ENCODE measurements at places on chromosomes 16 and 17. TPM values are rescaled to one million over a fixed set of nuclear protein-coding genes. Genes with fewer than 3 reads are reported as not detected.
A peak's percentile ranks its signal among the peaks of the same experiment; 100 is the strongest.

The TMEM238L gene
- 1.0 TPM for total RNA-seq

The KRT32 gene
- total RNA-seq: not detected

DNA sequence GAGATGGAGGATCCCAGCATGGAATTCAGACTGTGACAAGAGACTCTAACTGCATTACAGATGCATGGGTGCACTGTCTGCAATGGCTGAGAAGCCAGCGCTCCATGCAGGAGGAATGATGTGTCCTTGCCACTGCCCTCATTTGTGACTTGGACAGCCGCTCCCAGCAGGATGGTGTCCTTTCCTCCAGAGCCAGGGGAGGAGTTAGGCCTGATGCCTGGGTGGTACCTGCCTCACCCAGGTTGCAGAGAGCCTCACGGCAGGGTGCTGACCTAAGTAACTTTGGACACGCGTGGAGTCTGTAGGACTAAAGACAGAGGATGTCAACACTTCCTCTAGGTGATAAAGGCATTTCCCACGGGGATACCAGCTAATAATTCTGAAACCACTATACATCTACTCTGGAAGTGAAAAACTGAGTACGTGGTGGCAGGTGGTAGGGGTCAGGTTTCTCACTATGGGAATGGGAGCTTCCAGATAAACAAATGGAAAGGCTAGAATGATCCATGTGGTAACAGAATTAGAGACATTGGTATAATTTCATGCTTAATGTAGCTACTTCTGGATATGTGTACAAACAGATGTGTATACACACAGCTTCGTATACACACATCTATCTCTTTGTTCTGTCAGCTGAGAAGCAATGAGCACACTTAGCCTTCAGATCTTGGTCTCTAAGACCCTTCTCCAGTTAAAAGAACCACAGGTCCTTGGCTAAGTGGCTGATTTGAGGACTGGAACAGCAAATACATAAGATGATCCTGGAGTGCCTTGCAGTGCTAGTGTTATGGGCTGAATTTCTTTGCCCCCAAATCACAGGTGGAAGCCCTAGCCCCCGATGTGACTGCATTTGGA, 13.7 kb upstream of the CSNK1D start:
- H3K4me1 ChIP-seq: peaks cover 3% of the 10 kb centered on the region
- H3K27me3 ChIP-seq: no peaks in the 10 kb centered on the region
- no peak overlapping the region for H3K4me3 ChIP-seq
- H3K36me3 ChIP-seq: no peaks in the 10 kb centered on the region
- peak overlapping the region; percentile 52 for H3K27ac ChIP-seq

The EPX gene
- not detected for total RNA-seq

The SLFN14 gene
- not detected for total RNA-seq

The ETV4 gene
- 10.7 TPM for total RNA-seq

GRCh38 chr16:57682809-57683635, 11.6 kb upstream of the DRC7 start:
- DNase-seq: no peak
- no peaks in the 10 kb centered on the region for H3K4me1 ChIP-seq
- no peak overlapping the region for H3K27ac ChIP-seq
- no peaks in the 10 kb centered on the region for H3K27me3 ChIP-seq
- H3K36me3 ChIP-seq: no peaks in the 10 kb centered on the region
- H3K4me3 ChIP-seq: no peak overlapping the region

DNA sequence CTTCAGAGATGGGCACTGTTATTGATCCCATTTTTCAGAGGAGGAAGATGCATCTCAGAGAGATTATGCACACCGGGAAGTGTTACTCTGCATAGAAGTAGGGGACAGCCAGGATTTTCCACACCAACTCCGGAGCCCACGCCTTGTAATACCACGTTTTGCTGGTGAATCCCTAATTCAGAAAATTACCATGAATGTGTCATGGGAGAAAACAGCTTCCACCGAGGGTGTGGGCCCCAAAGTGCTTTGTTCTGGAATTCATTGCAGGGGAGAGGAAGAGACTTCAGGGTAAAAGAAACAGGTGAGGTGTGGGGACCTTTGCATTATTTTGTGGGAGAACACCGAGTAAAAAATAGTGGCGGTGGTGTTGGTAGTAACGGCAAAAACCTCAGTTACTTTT, 1051.4 kb upstream of the RBFOX1 start:
- H3K4me3 ChIP-seq: no peak overlapping the region
- H3K27me3 ChIP-seq: peaks cover 2% of the 10 kb centered on the region
- H3K27ac ChIP-seq: no peak overlapping the region
- H3K4me1 ChIP-seq: no peaks in the 10 kb centered on the region
- DNase-seq: no peak

DNA sequence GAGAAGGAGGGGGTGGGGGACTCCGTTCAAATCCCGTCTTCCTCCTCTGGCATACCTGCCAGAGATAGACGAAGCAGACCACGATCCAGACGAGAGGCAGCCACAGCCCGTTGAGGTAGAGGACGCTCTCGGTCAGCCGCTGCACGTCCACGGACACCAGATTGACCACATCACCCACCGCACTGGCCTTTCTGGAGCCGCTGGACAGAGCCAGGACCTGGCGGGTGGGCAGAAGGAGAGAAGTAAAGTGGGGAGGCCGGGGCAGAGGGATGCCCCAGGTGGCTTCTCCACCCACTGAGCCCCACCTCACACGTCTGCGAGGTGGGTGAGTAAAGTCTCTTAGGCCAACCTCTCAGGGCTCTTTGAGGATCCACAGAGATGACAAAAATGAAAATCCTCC, 25.3 kb downstream of the ABCC6 start:
- DNase-seq: no peak
- H3K36me3 ChIP-seq: no peaks in the 10 kb centered on the region
- H3K4me1 ChIP-seq: no peaks in the 10 kb centered on the region
- no peak overlapping the region for H3K4me3 ChIP-seq
- H3K27ac ChIP-seq: no peak overlapping the region

DNA sequence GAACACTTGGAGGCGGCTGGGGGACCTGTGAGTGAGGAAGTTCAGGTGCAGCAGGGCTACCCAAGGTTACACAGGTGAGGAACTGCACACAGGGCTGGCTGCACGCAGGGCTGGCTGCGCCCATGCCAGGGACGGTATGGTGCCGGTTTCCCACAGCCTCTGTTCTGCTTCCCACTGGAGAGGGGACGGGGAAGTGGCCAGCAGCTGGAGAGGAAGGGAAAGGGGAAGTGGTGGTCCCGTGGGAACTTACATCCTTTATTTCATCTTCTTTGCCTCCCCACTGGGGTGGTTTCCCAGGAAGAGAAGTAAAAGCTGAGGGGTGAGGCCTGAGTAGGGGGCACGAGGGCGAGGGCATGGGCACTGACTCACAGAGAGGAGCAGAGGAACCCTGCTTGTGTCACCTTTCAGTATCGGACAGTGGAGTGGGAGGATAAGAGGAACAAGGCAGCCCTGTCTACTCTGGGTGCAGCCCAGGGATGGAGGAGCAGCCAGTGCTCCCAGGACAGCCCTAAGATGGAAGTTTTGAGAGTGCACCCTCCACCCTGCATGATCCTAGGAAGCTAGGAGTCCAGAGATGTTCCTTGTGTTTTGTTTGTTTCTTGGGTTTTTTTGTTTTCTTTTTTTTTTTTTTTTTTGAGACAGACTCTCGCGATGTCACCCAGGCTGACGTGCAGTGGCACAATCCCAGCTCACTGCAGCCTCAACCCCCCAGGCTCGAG, 25.5 kb upstream of the CDH1 start:
- no peak overlapping the region for H3K4me3 ChIP-seq
- H3K4me1 ChIP-seq: peaks cover 3% of the 10 kb centered on the region

DNA sequence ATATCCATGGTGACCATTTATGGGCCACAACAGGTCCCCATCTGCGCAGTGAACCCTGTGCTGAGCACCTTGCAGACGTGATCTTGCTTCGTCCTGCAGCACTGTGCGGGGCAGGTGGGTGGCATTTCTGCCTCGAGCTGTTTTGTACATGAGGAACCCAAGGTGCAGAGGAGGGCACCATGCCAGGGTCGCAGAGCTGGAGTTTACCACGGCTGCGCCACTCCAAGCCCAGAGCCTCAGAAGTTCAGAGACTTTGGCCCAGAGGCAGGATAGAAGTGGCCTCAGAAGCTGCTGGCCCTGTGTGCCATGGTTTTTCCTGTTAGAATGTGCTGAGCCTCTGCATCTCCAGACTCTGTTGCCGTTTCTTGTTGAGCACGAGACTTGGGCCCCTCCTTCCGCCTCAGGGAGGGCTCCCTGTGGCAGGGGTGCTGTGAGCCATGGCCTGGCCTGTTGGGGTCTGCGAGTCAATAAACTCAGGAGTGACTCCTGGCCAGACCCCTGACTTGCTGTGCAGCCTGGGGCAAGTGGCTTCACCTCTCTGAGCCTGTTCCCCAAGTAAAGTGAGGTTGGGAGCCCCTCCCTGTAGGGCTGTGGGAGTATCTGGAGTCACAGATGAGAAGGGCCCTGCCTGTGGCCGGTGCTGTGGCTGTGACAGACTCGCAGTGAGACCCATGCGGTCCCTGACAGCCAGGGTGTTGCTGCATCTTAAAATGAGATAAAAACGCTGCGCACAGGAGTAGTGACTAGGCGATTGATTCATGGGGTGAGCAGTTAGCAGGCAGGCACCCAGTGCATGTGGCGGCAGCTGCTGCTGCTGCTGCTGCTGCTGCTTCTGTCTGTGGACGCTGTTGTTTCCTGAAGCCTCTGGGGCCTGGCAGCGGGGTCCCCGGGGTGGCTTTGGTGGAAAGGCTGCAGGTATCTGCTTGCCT, 11.8 kb downstream of the MAP2K3 start:
- H3K4me3 ChIP-seq: no peak overlapping the region
- no peaks in the 10 kb centered on the region for H3K4me1 ChIP-seq
- no peak overlapping the region for H3K27ac ChIP-seq
- no peaks in the 10 kb centered on the region for H3K27me3 ChIP-seq

The CDRT4 gene
- total RNA-seq: 10.4 TPM

DNA sequence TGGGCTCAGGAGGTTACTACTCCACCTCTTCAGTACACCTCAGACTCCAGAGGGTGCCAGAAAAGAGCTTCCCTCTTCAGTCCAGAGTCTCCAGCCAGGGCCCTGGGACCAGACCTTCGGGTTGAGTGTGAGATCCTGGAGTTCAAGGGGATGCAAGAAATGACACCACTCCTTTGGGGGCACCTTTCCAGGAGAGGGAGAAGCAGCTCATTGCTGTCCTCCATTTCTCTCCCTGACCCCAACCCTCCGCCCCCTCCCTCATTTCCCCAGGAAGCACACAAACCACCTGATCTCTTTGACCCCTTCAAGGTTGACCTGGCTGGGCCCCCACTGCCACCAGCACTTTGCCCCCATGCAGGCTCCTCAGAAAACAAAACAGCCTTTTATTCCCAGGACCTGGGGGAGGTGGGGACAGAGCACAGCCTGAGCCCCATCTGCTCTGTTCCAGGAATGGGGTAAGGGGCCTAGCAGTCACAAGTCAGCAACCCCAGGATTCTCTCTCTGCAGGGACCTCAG, 21.4 kb downstream of the CDH5 start:
- H3K4me1 ChIP-seq: no peaks in the 10 kb centered on the region
- no peak overlapping the region for H3K4me3 ChIP-seq
- no peak overlapping the region for H3K27ac ChIP-seq

DNA sequence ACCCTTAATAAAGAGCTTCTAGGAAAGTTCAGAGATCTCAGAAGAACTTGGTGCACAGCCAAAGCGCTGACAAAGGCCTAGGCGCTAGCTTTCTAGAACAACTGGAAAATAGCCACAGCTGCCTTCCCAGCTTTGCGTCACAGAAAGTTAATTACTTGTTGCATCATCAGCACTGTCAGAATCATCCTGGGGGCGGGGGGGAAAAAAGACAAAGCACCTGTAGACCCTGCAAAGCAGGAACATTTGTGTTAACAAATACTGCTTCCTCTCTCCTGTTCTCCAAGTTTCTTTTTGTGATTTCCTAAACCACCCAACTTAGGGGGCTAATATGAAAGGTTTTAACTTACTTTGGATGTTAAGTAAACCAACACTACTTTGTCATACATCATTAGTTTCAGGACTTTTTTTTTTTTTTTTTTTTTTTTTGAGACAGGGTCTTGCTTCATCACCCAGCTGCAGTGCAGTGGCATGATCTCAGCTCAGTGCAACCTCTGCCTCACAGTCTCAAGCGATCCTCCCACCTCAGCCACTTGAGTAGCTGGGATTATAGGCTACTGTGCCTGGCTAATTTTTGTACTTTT, 4.8 kb upstream of the AARSD1 start:
- H3K4me3 ChIP-seq: no peak overlapping the region
- no peak overlapping the region for H3K27ac ChIP-seq
- H3K36me3 ChIP-seq: no peaks in the 10 kb centered on the region

GRCh38 chr17:59696682-59697277, 10.4 kb downstream of the PTRH2 start:
- H3K36me3 ChIP-seq: no peaks in the 10 kb centered on the region
- peak overlapping the region; percentile 36 for H3K27ac ChIP-seq
- no peaks in the 10 kb centered on the region for H3K4me1 ChIP-seq
- no peak overlapping the region for H3K4me3 ChIP-seq

The CA4 gene
- total RNA-seq: 1.2 TPM

GRCh38 chr16:85335584-85336491, 223.6 kb upstream of the CIBAR2 start:
- H3K4me3 ChIP-seq: no peak overlapping the region
- H3K4me1 ChIP-seq: peaks cover 31% of the 10 kb centered on the region
- peak overlapping the region; percentile 93 for H3K27ac ChIP-seq
- peak; percentile 76 for DNase-seq

DNA sequence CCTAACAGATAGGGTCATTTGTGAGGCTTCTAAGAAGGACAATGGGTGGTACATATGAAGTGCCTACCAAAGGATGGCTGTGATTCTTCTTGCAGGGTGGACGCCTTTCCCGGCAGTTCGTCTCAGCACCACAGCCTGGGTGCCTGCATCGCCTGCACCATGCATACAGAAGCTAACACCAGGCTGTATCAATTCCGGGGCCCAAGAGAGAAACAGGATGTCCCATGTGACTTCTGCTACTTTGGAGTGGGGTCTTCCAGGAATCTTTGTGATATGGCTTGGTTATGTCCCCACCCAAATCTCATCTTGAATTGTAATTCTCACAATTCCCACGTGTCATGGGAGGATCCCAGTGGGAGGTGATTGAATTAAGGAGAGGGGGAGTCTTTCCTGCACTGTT, 251.6 kb upstream of the TNRC6C start:
- no peak overlapping the region for H3K4me3 ChIP-seq
- H3K36me3 ChIP-seq: no peaks in the 10 kb centered on the region
- H3K4me1 ChIP-seq: no peaks in the 10 kb centered on the region
- H3K27me3 ChIP-seq: no peaks in the 10 kb centered on the region
- no peak overlapping the region for H3K27ac ChIP-seq

GRCh38 chr17:75531721-75532072, 6.2 kb downstream of the LLGL2 start:
- peak; percentile 66 for DNase-seq
- no peaks in the 10 kb centered on the region for H3K36me3 ChIP-seq
- peaks cover 20% of the 10 kb centered on the region for H3K4me1 ChIP-seq
- no peaks in the 10 kb centered on the region for H3K27me3 ChIP-seq
- H3K4me3 ChIP-seq: no peak overlapping the region
- H3K27ac ChIP-seq: peak overlapping the region; percentile 95

DNA sequence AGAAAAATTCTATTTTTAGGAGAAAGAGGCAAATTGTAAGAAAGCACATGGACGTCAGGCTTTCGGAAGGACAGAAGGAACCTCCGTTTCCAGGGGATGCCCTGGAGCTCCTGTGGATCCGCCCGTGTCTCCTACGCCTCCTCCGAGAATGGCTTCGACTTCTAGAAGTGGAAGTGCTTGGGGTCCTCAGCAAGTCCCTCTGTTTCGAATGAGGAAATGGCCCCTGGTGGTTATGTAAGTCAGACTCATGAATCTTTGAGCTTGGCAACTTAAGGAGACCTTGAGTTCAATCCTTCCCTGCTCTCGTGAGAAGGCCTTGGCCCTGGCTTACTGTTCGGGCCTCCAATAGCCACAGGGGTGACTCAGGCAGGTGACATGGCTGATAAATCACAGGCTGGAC, 38.9 kb downstream of the COX4I1 start:
- DNase-seq: no peak
- no peak overlapping the region for H3K27ac ChIP-seq
- H3K4me1 ChIP-seq: no peaks in the 10 kb centered on the region
- no peaks in the 10 kb centered on the region for H3K36me3 ChIP-seq
- H3K27me3 ChIP-seq: no peaks in the 10 kb centered on the region
